Occipital lobe (tissue), 3 donors: ENCODE measurements at places on chromosomes 5 and 9.

DNA sequence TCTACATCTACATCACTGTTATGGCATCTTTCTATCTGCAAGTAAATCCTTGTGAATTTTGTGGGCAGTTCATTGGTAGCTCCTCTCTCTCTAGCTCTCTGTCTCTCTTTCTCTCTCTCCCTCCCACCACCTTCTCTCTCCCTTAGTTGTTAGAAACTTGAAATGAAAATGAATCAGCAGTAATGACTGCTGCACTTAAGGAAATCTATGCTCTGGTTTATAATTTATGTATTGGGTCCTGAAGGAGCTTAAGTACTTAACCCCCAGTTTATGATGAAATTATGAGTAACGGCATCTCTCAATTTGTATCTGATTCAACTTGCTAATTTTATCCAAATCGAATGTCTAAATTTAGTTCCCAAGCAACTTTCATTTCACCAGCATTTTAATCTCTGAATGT, 52.0 kb upstream of the PTGER4 start:
- no peak for DNase-seq

DNA sequence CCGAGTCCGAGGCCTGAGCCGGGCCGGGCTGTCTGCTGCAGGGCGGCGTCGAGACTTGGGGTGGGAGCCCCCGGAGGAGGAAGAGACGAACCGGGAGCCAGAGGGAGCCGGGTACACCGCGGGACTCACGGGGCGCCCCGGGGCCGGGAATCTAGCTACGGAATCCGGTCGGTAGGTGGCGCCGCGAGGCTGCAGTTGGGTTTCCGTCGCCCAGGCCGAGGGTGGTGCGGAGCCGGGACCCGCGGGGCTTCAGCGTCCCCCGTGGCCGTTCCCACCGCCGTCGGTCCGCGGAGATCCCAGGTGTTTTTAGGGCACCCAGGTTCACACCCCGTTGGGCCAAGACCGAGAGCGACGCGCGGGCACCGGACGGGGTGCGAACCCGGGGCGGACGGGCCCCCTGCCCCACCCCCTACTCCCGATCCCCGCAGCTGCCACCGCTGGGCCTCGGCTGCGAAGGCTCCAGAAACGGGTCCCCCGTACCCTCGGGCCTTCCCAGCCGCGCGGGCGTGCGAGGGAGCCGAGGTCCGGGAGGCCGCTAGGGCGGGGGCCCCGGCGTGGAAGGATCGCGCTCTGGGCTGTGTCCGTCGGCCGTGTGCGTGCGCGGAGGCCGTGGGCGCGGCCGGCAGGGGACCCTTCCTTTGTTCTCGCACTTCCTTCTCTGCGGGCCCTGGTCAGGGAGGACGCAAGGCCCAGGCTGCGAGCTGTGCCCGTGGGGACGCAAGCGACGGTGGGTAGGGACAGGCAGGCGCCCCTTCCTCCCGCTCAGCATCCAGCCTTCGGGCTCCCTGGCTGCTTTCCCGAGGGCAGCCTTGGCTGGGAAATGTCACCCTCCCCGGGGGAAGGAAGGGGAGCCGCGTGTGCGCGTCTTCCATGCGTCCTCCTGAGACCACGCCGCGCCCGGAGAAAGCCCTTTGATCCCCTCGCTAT, 146.6 kb downstream of the GAPVD1 start:
- DNase-seq = peak; percentile 13

GRCh38 chr5:151692312-151692711, 5.6 kb upstream of the SPARC start:
- no peak for DNase-seq

DNA sequence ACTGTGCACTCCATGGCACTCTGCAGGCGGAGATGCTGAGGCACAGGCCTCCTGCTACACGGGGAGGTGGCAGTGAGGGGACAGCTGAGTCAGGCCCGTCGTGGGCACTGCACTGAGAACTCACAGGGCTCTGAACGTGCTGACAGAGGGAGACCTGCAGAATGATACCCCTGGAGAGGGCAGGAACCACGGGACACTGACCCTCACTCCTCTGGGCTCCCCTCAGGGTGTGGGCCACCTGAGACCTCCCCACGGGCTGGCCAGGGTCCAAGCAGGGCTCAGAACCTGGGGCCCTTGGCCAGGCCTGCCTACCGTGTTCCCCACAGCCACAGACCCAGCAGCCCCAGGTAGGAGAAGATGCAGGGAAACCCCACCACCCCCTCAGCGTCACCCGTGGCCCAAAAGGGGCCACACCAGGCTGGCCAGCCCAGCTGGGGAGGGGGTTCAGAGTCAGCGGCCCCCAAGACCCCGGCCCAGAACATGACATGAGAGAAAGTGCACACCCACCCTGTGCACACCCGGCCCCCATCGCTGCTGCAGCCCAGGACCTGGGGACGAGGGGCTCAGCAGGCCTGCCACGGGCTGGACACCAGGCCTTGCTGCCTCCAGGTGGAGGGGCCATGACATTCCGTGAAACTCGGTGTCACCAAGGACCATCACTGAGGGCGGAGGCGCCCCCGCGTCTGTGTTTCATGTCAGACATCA, 30.9 kb downstream of the GLT6D1 start:
- DNase-seq = no peak

DNA sequence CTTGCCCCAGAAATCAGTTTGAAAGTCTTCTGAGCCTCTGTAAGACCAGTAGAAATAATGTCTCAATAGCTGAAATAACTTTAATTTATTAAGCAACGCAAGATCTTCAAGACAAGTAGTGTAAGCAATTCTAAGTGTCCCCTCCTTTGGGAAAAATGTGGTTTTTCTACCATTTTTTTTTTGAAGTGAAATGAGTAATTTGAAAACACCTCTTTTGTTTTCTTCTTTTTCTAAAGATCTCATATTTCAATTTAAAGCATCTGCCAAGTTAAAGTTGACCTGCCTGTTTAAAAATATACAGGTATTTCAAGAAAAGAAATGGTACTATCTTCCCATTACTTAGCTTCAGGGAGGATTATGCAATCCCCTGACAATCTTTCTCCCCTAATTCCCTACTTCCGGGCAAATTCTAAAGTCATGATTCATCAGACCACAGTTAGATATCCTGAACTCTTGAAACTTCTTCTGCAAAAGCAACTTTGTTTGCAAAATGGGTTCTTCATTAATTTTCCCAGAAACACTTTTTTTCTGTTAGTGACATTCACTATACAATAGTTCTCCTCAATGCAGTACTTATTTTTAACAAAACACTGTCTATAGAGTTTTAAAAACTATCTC, 7.8 kb upstream of the ANXA1 start:
- DNase-seq = no peak

DNA sequence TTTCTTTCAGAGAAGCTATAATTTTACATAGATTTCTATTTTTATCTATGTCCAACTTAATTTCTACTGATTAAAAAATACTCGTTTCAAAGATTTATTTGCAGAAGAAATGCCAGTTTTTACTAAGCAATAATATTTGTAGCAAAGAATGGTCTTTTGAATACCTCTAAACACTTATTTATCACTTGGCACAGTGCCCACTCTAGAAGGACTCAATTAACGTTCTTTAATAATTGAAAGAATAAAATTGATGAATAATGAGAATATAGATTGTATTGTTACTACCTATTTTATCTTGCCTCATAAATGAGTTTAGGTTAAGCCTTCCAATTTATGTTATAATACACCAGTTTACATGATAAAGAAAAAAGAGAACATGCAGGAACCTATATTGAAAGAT, 889.7 kb upstream of the CDH9 start:
- no peak for DNase-seq

DNA sequence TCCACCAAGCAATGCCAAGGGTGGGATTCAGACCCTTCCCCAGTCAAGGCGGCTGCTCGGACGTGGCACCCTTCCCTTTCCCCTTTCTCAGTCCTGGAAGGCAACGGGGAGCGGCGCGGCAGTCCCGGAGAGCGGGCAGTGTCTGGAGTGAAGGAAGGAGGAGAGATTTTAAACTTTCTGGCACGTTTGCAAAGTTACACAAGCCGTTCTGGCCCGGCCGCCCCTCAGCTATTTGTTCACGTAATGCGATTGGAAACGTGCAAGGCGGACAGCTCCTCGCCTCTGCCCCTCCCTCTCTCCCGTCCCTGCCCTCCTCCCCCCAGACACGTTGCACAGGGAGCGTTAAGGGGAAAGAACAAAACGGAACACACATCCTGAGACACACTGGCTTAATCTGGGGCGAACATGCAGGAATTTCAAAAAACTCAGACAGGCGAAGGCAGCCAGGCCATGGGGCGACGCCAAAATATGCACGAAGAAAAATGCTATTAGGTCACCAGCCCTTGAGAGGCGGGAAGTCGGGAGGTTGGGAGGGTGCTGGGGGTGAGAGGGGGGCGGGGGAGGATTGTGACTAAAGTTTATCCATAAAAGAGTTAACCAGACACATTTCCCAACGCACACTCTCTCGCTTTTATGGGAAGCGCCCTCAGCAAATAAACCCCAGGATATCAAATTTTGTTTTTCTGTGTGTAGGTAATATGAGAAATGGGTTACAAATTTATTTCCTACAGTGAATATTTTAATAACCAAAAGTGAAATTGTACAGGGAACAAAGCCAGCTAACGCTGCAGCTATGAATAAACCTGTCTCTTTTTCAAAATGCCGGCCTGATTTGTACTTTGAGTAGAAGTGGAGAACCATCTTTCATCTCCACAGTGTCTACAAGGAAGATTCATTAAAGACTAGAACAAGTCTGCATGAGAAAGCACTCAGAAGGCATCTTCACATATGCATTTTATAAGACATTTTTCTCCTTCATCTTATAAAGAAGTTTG, at the start of gene LOX:
TSS of gene LOX (minus strand) at position 144 of the 995 bp plus-strand sequence. CDS start 274 bp downstream, outside the sequence.
- no peak for DNase-seq

DNA sequence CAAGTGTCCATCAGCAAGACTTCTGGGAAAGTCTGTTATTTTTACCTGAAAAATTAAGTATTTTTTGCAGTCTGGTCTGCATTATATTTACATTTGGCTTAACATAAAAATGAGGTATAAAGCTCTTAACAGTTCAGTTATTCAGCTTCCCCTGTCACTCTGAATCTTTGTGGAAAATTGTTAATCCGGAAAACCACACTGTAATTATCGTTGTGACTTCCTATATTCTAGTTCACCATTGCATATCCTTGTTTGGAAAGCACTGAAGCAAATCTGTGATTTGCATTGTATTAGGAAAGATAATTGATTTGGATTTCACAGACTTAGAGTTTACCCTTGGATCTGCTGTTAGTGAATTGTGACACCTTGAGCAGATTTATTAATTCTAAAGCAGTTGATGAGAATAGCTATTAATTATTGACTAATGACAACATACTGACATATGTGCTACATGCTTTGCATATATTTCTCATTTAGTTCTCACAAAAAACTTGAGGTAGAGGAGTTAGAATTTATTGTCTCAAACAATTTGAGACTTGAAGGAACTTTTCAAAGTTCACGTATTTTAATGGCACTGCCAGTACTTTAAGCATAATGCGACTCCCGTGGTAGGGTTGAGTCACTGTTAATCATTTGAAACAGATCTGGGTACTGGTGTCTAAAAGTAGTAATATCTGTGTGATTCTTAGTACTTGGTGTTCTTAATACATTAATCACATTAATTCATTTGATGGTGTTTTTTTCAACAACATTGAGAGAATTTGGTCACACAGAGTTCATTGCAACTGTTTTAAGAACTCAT, 71.8 kb upstream of the LRRC70 start:
- DNase-seq = no peak

- no peak for DNase-seq
Observed at GRCh38 chr9:80873861-80874260, 815.5 kb downstream of the TLE1 start.

GRCh38 chr9:92506184-92506857, 24.0 kb upstream of the ASPN start:
- DNase-seq = no peak

DNA sequence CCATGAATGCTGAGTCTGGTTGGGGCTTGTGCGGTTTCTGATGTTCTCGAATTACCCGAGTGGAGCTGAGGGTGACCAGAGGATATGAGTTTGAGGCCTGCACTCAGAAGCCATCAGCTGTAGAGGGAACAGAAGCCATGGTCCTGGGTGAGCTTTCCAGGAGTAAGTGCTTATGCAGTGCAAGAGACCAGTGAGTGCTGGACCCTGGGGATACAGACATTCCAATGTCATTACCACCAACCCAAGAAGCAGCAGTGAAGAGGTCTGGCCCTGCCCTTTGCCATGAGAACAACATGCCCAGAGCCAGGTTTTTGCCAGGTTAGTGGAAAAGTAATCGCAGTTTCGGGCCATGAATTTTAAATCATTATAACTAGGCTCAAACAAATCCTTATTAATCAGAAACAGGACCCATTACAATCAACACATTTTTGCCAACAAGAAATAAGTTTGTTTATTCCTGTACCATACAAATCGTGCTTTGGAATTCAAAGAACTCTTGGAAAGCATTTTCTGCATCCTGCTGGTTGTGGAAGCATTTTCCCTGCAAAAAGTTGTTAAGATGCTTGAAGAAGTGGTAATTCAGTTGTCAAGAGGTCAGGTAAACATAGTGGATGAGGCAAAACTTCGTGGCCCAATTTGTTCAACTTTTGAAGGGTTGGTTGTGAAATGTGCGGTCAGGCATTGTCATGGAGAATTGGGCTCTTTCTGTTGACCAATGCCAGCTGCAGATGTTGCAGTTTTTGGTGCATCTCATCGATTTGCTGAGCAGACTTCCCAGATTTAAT, 154.6 kb downstream of the SYK start:
- DNase-seq = no peak

- DNase-seq = no peak
Observed at GRCh38 chr5:124053340-124053739, 541.4 kb downstream of the CSNK1G3 start.

DNA sequence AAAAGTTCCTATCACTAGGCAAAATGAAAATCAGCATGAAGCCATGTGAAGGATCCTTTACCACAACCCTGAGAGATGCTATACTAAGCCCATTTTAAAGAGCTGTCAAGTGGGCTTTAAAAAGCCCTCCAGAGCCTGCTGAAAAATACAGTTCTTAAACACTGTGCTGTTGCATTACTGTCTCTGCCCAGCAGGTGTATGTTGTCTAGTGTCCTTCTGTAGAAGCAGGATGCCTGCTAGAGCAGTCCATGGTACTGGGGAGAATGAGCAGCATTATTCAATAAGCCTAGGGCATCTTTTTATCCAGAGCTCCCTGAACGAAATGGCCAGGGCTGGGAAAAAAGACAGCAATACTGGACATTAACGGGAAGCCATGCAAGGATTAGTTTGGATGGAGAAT, 126.2 kb upstream of the PLCXD3 start:
- no peak for DNase-seq

- DNase-seq = no peak
Observed at GRCh38 chr5:56620903-56621677, 194.3 kb upstream of the MAP3K1 start.

DNA sequence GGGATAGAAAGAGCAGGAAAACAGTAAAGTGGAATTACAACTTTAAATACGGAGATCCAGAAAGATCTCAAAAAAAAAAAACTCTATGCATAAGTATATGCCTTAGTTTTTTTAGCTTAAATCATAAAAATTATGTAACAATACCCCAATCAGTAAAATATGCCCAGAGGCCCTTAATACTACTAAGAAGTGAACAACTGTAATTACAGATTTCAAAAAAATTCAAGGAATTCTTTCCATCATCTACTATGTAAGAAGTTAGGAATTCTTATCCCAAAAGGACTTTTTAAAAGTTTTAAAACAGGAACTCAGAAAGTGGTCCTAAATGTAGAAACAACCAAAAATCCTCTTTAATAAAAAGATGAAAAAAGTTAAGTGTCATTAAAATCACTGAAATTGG, 111.3 kb downstream of the SSBP2 start:
- DNase-seq = no peak

GRCh38 chr5:54756796-54757402, 228.5 kb downstream of the ESM1 start:
- no peak for DNase-seq
